Osteoblast (primary cell): ENCODE measurements at places on chromosomes 3 and 15. TPM values are rescaled to one million over a fixed set of nuclear protein-coding genes. Genes with fewer than 3 reads are reported as not detected.

Gene FOXL2
- under 0.01 and 0.36 TPM in 2 replicates for total RNA-seq

Gene CCNB2
- total RNA-seq, result 6.5 and 8.0 TPM in 2 replicates

Gene SKOR1
- total RNA-seq, result 0.29 and 0.36 TPM in 2 replicates

Gene LCTL
- total RNA-seq, result 1.2 and 1.4 TPM in 2 replicates

Gene ZNF774
- total RNA-seq, result 1.8 and 2.4 TPM in 2 replicates

Gene ZNF662
- 4.0 and 4.1 TPM in 2 replicates for total RNA-seq

Gene RASA2
- 20.0 and 21.7 TPM in 2 replicates for total RNA-seq

DNA sequence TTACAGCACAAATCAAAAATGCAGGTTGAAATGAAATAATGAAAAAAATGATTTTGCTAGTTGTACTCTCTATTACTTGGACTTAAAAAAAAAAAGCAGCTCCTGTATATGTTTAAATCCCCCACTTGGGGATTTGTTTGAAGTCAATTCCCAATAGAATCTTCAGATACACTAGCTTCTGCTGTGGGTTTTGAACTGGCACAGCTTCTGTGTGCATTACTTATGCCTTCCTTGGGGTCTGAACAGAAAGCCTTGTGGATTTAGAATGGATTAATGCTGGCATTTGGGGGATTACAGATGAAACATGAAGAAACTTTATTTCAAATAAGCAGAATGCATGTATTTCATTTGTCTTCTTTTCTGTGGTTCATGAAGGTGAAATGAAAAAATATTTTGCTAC is 513.2 kb upstream of the TBL1XR1 start:
- no peak for DNase-seq
- H3K27ac ChIP-seq, result no peak overlapping the region
- H3K4me1 ChIP-seq, result peaks cover 3% of the 10 kb centered on the region
- no peak overlapping the region for H3K4me3 ChIP-seq
- H3K27me3 ChIP-seq, result no peaks in the 10 kb centered on the region
- H3K36me3 ChIP-seq, result no peaks in the 10 kb centered on the region

GRCh38 chr3:197242784-197243432 is 55.5 kb downstream of the DLG1 start:
- no peak overlapping the region for H3K27ac ChIP-seq
- H3K27me3 ChIP-seq, result no peaks in the 10 kb centered on the region
- H3K36me3 ChIP-seq, result peaks cover 26% of the 10 kb centered on the region
- DNase-seq, result no peak
- H3K4me1 ChIP-seq, result no peaks in the 10 kb centered on the region

GRCh38 chr15:71532994-71533393 is 277.4 kb upstream of the NR2E3 start:
- H3K27me3 ChIP-seq, result no peaks in the 10 kb centered on the region
- no peaks in the 10 kb centered on the region for H3K4me1 ChIP-seq
- DNase-seq, result no peak
- H3K36me3 ChIP-seq, result no peaks in the 10 kb centered on the region
- no peak overlapping the region for H3K4me3 ChIP-seq

- no peaks in the 10 kb centered on the region for H3K27me3 ChIP-seq
- no peak overlapping the region for H3K4me3 ChIP-seq
- H3K36me3 ChIP-seq, result no peaks in the 10 kb centered on the region
- DNase-seq, result peak; percentile 47
- peak overlapping the region; percentile 46 for H3K27ac ChIP-seq
- H3K4me1 ChIP-seq, result peaks cover 46% of the 10 kb centered on the region
These were observed 138.9 kb upstream of the COL8A1 start for GRCh38 chr3:99499235-99500158.

- no peaks in the 10 kb centered on the region for H3K36me3 ChIP-seq
- peak overlapping the region; percentile 53 for H3K27ac ChIP-seq
- DNase-seq, result peak; percentile 66
- H3K27me3 ChIP-seq, result no peaks in the 10 kb centered on the region
- H3K4me1 ChIP-seq, result peaks cover 15% of the 10 kb centered on the region
These were observed 61.2 kb downstream of the THBS1 start for GRCh38 chr15:39642011-39642640.

DNA sequence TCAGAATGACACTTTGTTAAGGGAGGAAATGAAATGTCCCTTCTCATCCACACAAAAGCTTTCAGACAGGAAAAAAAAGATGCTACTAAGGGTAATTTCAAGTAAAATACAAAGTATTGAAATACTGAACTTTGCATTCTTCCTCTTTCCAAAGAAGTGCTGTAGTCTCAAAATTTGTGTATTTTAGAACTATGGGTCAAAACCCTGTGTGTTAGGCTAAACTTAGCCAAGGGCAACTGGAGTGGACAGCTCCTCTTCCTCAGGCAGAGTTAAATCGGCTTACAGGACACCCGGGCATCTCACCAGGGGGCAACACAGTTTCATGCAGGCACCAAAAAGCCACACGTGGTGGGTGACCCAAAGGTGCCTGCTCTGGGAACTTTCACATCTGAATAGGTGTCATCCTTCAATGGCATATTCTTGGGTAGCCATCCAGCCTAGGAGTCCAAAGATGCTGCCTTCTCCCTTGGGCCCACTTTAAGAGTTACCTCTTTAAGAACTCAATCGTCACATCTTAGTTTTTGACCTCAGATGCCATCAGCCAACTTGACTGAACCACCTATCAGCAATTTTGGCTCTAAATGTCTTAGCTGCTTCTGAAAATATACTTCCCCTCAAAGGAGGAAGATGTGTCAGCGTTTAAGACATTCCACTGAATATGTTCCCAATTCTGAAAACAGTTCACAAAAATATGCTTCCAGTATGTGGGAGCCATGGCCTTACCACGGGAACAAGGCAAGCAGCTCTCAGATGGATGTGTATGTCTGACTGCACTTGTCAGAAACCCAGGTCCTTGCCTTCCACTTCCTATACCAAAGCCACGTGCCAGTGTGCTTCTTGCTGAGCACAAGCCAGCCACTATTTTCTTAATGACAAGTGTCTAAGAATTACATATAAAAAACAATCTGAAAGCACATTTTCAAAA is 32.2 kb upstream of the MUC13 start:
- peak; percentile 19 for DNase-seq
- no peak overlapping the region for H3K27ac ChIP-seq
- H3K4me3 ChIP-seq, result no peak overlapping the region
- no peaks in the 10 kb centered on the region for H3K27me3 ChIP-seq
- H3K36me3 ChIP-seq, result peaks cover 40% of the 10 kb centered on the region

- H3K27me3 ChIP-seq, result no peaks in the 10 kb centered on the region
- no peaks in the 10 kb centered on the region for H3K36me3 ChIP-seq
- no peak for DNase-seq
- peaks cover 26% of the 10 kb centered on the region for H3K4me1 ChIP-seq
These were observed 268.6 kb upstream of the LRTM1 start for GRCh38 chr3:55196495-55196894.

DNA sequence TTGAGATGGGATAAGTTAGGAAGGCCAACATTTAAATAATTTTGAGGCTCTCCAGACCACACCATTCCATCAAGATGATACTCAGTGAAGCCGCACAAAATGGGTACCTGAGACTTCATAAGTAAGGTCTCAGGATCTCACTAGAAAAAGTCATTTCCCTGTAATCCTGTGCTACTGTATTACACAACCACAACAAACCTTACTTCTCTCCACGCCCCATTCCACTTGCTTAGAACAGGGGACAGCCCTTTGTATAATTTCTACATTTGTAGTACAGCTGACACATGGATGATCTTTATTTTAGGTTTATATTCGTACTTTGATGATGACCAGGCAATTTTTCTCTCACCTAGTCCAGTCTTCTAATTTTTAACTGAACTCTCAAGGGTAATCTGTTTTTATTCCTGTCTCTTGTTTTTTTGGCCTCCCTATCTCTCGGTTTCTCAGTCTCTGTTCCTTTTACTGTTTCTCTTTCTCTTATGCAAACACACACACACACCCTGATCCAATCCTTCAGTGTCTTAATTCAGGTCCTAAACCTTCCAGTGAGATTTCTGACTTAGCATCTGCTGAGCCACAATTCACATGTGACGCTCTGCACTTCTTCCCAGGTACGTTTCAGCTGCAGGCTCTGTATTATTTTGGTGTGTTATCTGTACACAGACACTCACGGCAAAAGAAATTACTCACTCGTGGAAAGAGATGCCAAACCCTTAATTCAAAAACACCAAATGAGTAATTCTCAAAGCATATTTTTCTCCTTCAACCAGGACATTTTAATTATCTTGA is 223.2 kb upstream of the THBS1 start:
- H3K36me3 ChIP-seq, result no peaks in the 10 kb centered on the region
- peaks cover 53% of the 10 kb centered on the region for H3K4me1 ChIP-seq
- no peak overlapping the region for H3K4me3 ChIP-seq
- no peak for DNase-seq
- H3K27ac ChIP-seq, result peak overlapping the region; percentile 99

GRCh38 chr3:126932188-126932931 is 50.6 kb upstream of the PLXNA1 start:
- peak overlapping the region; percentile 50 for H3K27ac ChIP-seq
- H3K36me3 ChIP-seq, result no peaks in the 10 kb centered on the region
- H3K4me1 ChIP-seq, result peaks cover 26% of the 10 kb centered on the region
- no peak overlapping the region for H3K4me3 ChIP-seq
- peak; percentile 92 for DNase-seq

GRCh38 chr3:45753095-45753494 is 43.2 kb downstream of the SLC6A20 start:
- H3K36me3 ChIP-seq, result no peaks in the 10 kb centered on the region
- no peak overlapping the region for H3K27ac ChIP-seq
- DNase-seq, result no peak
- no peaks in the 10 kb centered on the region for H3K4me1 ChIP-seq
- H3K27me3 ChIP-seq, result no peaks in the 10 kb centered on the region

DNA sequence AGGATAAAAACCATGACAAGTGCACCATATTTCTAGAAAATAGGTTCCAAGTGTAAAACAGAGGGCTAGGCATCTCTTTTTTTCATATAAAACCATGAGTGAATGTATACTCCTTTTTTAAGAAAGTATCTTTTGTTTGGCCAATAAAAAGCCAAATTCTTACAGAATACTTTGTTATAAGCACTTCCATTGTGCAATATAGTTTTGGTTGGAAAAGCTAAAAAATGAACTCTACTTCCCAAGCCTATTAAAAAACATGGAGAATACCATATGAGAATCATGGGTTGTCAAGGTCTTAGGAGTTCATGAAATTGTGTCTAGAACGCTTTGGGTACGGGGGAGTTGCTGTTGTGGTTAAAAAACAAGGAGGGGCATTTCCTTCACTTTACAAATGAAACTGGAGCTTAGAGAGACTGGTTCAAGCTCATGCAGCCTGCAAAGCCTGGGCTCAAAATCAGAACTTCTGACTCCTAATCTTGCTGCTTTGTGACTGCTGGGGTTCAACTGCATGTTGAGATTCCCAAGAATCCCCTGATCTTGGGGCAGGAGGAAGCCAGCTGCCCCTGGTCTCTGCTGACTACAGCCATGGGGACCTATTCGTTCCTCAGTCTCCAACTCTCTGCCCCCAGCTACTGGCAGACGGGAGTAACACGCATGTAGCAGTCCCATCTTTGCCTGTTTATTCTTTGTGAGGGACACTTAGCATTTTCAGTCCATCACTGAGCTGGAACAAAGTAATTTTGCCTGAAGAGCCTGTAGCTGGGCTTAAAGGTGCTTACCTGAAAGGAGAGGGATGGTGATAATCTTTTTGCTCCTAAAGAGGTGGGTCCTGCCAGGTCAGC is 229.1 kb downstream of the CHST2 start:
- no peak for DNase-seq
- no peaks in the 10 kb centered on the region for H3K36me3 ChIP-seq
- H3K27me3 ChIP-seq, result no peaks in the 10 kb centered on the region
- H3K4me1 ChIP-seq, result no peaks in the 10 kb centered on the region
- no peak overlapping the region for H3K4me3 ChIP-seq
- no peak overlapping the region for H3K27ac ChIP-seq

DNA sequence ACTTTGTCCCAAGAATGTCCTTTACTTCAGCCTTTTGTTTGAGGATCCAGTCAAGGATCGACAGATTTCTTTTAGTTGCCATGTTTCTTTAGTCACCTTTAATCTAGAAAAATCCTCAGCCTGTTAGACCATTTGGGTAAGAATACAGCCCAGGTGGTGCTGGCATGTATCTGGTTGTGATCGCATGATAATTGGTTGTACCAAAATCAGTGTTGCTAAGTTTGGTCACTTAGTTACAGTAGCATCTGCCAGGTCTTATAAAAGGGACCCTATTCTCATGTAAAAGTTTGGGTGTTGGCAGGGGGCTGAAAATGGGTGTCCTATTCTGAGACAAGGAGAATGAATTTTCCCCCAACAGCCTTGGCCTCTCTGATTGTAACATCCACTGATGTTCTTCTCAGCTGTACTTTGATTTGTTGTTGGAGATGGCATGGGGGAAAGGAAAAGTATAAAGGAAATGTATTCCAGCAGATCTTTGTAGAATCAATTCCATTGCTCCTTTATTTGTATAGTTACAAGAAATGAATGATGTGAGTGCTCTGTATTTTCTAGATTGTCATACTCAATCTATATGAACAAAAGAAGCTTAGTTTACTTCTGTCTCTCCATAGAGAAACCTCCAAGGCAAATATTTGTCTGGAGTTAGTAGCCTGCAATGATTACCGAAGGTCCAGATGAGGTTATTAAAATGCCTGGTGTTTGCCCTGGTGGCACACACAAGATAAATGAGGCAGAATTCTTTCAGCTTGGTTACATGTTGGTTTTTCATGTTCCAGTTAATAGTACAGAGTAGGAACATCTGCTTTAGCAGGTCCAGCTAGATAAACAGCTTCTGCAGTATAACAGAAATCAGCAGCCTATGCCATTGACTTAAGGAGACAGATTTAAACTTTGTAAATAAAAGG is 65.7 kb downstream of the CMTM8 start:
- no peaks in the 10 kb centered on the region for H3K27me3 ChIP-seq
- H3K36me3 ChIP-seq, result no peaks in the 10 kb centered on the region
- no peak overlapping the region for H3K4me3 ChIP-seq
- H3K27ac ChIP-seq, result no peak overlapping the region
- H3K4me1 ChIP-seq, result no peaks in the 10 kb centered on the region

- H3K4me1 ChIP-seq, result no peaks in the 10 kb centered on the region
- no peak overlapping the region for H3K4me3 ChIP-seq
- peak; percentile 79 for DNase-seq
- H3K27ac ChIP-seq, result no peak overlapping the region
- H3K36me3 ChIP-seq, result no peaks in the 10 kb centered on the region
- no peaks in the 10 kb centered on the region for H3K27me3 ChIP-seq
These were observed 49.4 kb downstream of the SEMA3G start for GRCh38 chr3:52395503-52395865.

DNA sequence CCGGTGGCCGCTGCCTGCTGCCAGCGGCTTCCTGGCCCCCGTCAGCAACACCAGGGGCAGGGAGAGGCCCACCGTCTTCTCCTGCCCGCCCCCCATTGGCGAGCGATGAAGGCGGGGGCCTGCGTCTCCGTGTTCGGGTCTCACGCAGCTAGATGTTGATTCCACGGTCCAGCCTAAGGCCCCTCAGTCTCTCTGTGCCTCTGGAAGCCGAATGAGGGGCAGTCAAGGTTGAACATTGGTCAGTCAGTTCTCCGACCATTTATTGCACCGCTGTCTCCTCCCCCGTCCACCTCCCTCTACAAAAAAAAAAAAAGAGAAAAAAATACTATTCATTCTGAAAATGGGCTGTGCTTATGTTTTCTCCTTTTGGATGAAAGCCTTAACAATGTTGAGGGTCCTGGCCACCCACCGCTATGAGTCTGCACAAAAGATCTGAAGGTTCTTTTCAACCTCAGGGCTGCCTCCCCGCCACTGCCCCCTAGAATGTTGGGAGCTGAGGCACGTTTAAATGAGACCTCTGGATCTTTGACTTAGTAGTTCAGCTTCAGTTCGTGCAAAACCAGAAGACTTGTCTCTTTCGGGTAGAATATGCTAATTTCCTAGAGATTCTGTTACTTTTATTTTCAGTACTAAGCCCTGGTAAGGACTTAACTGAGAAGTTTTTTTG is 736 bp downstream of the IREB2 start:
- peaks cover 16% of the 10 kb centered on the region for H3K4me1 ChIP-seq
- peaks cover 2% of the 10 kb centered on the region for H3K27me3 ChIP-seq
- H3K27ac ChIP-seq, result peak overlapping the region; percentile 90
- DNase-seq, result peak; percentile 72
